PC-3 (cell line): ENCODE measurements at places on chromosomes 13 and 19.

GRCh38 chr19:9791552-9792205 lies 23.1 kb upstream of the ZNF846 start:
- H3K36me3 ChIP-seq: no peaks in the 10 kb centered on the region
- H3K27ac ChIP-seq: peak overlapping the region; percentile 33; the same call in 1 of the 2 replicates
- no peaks in the 10 kb centered on the region for H3K27me3 ChIP-seq
- peak; percentile 93 for DNase-seq
- peak overlapping the region; percentile 75 for H3K4me3 ChIP-seq

DNA sequence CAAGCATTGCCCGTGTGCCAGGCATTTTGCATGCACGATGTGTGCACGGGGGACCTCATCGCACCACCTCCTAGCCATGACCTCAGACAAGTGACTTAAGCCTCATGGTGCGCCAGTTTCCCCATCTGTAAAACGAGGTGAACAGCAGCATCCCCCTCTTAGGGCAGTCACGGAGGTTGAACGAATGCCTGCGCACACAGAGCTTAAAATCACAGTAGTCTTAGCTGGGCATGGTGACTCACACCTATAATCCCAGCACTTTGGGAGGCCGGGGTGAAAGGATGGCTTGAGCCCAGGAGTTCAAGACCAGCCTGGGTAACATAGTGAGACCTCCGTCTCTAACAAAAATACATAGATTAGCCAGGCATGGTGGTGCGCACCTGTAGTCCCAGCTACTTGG lies 48.6 kb downstream of the PIN1 start:
- H3K27me3 ChIP-seq: no peaks in the 10 kb centered on the region
- peak overlapping the region; percentile 13; the same call in 1 of the 2 replicates for H3K27ac ChIP-seq
- no peak overlapping the region for H3K4me3 ChIP-seq
- no peak for DNase-seq

- no peak overlapping the region for H3K4me3 ChIP-seq
- H3K27me3 ChIP-seq: no peaks in the 10 kb centered on the region
- no peak for DNase-seq
- no peaks in the 10 kb centered on the region for H3K36me3 ChIP-seq
These were observed 20.4 kb upstream of the NANOS3 start for GRCh38 chr19:13856497-13856896.

DNA sequence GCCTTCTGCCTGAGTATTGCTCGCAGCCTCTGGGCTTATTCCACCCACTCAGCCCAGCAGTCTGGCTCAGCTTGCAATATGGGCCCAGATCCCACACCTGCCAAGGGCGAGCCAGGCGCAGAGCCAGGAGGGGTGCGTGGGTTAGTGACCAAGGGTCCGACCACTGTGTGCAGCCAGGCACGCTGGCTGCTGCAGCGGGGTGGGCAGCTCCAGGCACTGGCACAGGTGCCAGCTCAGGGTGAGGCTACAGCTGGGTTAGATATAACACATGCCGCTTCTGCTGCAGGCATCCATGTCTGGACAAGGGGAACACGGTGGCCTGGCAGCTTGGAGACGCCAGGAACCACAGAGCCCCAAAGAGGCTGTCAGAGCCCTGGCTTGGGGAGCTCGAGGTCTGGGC lies 12.6 kb upstream of the URAD start:
- no peak overlapping the region for H3K4me3 ChIP-seq
- no peak overlapping the region for H3K27ac ChIP-seq

DNA sequence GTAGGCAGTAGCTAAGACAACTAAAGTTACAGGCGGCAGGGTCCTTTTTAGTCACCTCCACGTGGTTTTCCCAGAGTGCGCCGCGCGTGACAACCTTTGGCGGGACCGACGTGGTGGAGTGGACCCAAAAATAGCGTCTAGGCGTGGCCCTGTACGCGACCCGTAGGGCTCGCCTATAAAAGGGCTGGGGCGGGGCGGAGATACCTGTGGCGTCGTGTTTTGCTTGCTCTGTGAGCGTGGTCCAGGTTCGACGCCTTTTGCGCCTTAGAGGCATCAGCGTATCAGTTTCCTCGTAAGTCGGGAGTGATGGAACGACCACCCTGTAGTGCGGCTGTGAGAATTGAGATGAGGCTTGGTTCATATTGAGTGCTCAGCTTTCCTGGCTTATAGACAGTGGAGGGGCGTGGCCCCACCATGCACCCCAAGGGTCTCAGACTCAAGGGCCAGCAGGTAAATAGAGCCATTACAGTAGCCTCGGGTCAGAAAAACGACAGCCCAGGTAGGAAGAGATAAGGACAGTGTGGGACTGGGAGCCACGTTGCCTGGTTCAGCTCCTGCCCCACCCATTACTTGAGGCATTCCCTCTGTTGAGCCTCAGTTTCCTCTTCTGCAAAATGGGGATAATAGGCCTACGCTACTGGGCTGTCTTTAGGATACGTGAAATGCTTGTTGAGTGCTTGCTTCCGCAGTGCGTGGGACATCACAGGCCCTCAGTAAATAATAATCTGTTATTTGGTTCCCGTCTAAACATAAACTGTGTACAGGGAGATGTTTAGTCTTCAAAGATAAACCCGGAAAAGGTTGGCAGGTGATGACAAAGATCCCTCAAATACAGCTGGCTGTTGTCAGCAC lies 693 bp upstream of the TMED1 start:
- peaks cover 16% of the 10 kb centered on the region for H3K4me1 ChIP-seq
- peaks cover 13% of the 10 kb centered on the region; the same call in 1 of the 2 replicates for H3K36me3 ChIP-seq
- no peaks in the 10 kb centered on the region for H3K27me3 ChIP-seq

DNA sequence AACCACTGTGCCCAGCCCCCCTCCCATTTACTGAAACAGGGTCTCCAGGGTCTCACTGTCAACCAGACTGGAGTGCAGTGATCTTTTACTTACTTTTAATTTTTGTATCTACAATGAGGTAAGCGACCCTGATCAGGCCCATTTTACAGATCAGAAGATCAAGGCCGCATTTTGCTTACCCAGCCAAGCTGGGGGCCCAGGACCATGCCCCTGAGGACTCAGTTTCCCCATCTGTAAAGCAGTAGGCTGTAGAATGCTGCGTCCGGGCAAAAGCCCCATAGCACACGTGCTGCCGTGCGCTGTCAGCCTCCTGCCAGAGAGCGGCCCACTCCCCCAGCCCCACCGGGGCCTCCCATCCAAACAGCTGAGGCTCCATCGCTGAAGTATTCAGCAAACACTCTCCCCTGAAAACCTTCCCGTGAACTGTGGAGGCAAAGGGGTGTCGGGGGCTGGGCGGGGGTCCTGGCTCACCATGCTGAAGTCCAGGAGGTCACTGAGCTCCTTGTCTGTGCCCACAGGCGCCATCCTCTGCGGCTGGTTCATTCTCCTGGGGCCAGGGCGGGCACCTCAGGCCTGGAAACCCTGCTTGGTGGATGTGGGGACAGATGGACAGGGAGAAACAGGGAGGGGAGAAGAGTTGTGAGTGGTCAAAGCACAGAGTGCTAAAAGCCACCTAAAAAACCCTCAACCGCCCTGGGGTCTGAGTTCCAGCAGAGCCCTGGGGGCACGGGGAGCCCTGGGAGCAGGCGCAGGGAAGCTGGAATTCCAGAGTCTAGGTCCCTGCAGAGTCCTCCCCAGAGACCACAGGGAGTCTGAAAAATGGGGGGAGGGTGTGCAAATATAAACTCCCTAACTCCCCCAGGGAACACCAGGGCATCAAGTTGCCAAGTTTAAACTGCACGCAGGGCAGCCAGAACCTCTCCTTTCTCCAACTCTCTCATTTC lies 2.4 kb downstream of the TCF3 start:
- H3K4me1 ChIP-seq: no peaks in the 10 kb centered on the region
- 0 out of 2 replicates have a peak, but pooled peaks cover 5% of the 10 kb centered on the region for H3K36me3 ChIP-seq
- no peak overlapping the region for H3K27ac ChIP-seq
- H3K27me3 ChIP-seq: no peaks in the 10 kb centered on the region

GRCh38 chr13:96994017-96994857 lies at the start of gene OXGR1:
Gene OXGR1 (minus strand): TSS chr13:96994476. CDS start chr13:96987759, 6,717 bp downstream.
- no peak for DNase-seq
- H3K4me1 ChIP-seq: no peaks in the 10 kb centered on the region
- H3K27ac ChIP-seq: no peak within 1 kb of the TSS
- H3K36me3 ChIP-seq: no peaks in the 10 kb centered on the region
- H3K4me3 ChIP-seq: no peak within 1 kb of the TSS

GRCh38 chr13:40613914-40614313 lies 52.5 kb downstream of the FOXO1 start:
- H3K4me1 ChIP-seq: peaks cover 22% of the 10 kb centered on the region
- no peaks in the 10 kb centered on the region for H3K36me3 ChIP-seq
- no peak overlapping the region for H3K27ac ChIP-seq

- peak overlapping the region; percentile 91 for H3K4me3 ChIP-seq
- H3K4me1 ChIP-seq: 0 out of 2 replicates have a peak, but pooled peaks cover 6% of the 10 kb centered on the region
- peaks cover 23% of the 10 kb centered on the region for H3K36me3 ChIP-seq
- no peaks in the 10 kb centered on the region for H3K27me3 ChIP-seq
These were observed 22.9 kb upstream of the ZNF724 start for GRCh38 chr19:23273022-23273589.

DNA sequence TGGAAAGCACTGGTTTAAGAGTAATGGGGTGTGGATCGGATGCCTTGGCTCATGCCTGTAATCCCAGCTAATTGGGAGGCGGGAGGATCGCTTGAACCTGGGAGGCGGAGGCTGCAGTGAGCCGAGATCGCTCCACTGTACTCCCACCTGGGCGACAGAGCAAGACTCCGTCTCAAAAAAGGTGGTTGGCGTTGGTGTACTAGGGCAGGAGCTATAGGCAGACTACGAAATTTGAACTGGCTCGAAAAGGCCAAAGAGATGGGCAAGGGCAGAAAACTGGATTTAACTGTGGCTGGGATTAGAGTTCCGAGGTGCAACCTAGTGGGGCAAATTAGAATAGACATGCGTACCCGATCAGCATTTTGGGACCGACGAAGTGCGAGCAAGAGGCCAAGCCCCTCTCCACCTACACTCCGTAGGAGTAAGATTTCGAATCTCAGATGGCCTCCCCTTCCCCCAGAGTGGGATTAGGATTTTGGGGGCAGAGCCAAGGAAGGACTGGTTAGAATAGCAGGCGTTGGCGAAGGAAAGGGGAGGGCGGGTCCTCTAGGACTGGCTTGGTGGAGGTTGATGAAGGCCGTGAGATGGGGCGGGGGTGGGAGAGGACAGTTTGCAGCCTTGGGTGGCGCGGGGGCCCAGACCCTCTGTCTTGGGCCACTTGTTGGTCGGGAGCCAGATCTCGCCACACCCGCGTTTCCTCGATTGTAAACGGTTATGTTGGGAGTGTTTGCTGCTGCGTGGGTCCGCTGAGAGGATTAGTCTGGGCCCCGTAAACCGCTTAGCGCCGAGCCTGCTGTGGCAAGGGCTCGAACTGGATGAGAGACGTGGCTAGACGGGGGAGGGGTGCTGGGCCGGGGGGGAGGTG lies 2.0 kb upstream of the INAFM1 start:
- H3K4me1 ChIP-seq: peaks cover 9% of the 10 kb centered on the region; the same call in 1 of the 2 replicates
- no peaks in the 10 kb centered on the region for H3K27me3 ChIP-seq
- peak overlapping the region; percentile 88 for H3K27ac ChIP-seq
- H3K36me3 ChIP-seq: no peaks in the 10 kb centered on the region
